Gastroesophageal sphincter (tissue), 4 donors: ENCODE measurements at places on chromosomes 6 and 20.
A peak's percentile ranks its signal among the peaks of the same experiment; 100 is the strongest.

DNA sequence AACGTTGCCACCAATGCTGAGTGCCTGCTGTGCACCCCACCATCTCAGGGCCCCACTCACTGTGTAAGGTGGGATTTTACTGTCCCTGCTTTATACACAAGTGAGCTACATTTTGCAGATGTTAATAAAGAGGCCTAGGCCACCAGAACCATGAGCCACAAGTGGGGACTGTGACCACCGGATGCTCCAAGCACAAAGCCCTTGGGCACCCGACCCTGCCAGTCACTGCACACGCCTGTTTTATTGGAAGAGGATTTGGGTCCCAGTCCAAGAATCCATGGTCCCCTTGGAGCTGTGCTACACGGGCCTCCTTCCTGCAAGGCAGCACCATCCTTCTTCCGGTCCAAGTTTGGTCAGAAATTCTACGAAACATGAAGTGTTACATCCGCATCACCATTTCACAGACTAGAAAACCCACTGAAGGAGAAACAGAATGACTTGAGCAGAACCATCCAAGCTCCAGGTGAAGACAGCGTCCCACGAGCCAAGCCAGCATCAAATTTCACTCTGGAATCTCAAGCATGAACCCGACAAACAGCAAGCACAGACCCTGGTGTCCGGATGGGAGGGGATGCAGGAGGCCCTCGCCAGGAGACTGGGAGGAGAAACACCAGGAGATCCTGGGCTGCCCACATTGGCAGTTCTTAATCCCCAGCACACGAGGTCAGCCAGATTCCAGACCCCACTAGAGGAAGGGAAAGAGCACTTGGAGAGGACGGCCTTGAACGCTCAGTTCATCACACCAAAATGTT, 226.9 kb downstream of the DLL1 start:
- no peak for ATAC-seq
- no peaks in the 10 kb centered on the region for H3K4me1 ChIP-seq
- H3K36me3 ChIP-seq = no peaks in the 10 kb centered on the region
- H3K27ac ChIP-seq = no peak overlapping the region
- no peak overlapping the region for H3K4me3 ChIP-seq

- H3K4me1 ChIP-seq = no peaks in the 10 kb centered on the region
- H3K36me3 ChIP-seq = no peaks in the 10 kb centered on the region
These were observed 396.7 kb downstream of the THBS2 start for GRCh38 chr6:168856914-168857313.

- H3K27ac ChIP-seq = peak overlapping the region; percentile 81
- no peaks in the 10 kb centered on the region for H3K27me3 ChIP-seq
- ATAC-seq = no peak
These were observed 32.1 kb upstream of the RAB23 start for GRCh38 chr6:57254055-57254717.

GRCh38 chr6:143545976-143546547, 34.5 kb upstream of the FUCA2 start:
- H3K27me3 ChIP-seq = no peaks in the 10 kb centered on the region
- no peaks in the 10 kb centered on the region for H3K36me3 ChIP-seq
- H3K4me1 ChIP-seq = no peaks in the 10 kb centered on the region
- ATAC-seq = no peak
